ENCODE measurements at places on chromosomes 6 and 20.

GRCh38 chr20:17595856-17596255 lies 26.0 kb downstream of the DSTN start:
- DNase-seq = no peak

DNA sequence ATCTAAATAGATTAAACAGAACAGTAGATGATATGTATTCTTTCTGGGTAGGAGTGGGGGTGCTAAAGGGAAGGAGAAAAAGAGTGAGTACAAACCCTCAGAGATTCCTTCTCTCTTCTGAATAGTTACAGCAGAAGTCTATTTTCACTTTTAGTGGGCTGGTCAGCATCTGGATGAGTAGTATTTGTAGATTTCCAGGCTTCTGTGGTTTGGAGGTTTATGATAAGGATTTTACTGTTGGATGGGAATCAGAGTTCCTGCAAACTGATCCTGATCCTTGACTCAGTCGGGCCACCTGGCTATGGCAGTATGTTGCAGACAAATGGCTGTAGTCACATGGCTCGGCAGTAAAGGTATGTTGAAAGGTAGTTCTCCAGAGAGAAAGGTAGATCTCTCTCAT lies 84.3 kb upstream of the IFNGR1 start:
- no peak for DNase-seq

DNA sequence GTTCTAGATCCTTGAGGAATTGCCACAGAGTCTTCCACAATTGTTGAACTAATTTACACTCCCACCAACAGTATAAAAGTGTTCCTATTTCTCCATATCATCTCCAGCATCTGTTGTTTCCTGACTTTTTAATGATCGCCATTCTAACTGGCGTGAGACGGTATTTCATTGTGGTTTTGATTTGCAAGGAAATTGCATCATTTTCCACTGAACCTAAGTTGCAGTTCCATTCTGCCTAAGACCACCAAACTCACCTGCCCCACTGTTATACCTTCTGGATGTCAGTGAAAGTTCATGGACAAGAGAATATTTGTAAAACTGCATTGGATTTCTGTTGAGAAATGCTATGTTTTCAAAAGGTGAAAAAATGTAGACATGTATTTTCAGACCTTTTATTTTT lies 132.9 kb upstream of the ESR1 start:
- DNase-seq = no peak

- no peak for DNase-seq
Observed at GRCh38 chr6:167279766-167280446, 11.2 kb upstream of the UNC93A start.

DNA sequence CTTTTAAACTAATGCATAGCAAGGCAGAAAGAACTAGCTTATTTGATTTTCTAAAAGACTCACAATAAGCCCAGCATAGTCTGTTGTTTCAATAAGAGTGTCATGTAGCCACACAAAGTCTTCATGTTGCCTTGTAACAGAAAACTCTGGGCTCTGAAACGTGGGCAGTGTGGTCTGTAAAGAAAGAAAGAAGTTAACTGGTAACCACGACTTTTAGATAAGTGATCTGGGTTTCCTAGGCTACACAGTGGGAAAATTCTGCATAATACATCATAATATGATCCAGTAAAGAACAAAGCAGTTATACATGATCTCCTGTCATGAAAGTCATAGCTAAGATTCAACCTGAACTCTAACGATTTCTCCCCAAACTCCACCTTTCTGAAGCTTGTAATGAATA lies 13.3 kb downstream of the SNX5 start:
- no peak for DNase-seq

Measured in nephron progenitor cell (in vitro differentiated cells).